HTR-8/SVneo (cell line): ENCODE measurements at places on chromosomes 4 and X.

- DNase-seq = no peak
These were observed 2.7 kb downstream of the HAND2 start for GRCh38 chr4:173527103-173527891.

GRCh38 chrX:82676386-82676785 is 831.7 kb upstream of the POU3F4 start:
- DNase-seq = no peak

DNA sequence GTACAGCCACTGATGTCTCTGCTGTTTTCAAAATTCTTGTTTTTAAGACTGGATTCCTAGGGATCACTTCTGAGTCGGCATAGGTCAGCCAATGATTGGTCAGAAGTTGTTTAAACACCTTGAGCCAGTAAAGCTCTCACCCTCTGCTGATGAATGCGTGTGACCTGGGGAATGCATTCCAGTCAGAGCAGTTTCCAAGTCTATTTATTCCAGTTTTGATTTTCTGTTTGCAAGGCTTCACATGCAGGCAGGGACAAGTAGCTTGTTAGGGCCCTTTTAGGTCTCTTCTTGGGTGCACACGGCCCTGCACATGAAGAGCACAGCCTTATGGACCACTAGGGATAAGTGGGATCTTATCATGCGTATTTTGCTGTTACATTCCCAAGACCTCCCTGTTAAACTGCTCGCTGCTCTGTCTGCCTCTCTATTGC is 47.0 kb downstream of the KLHL15 start:
- no peak for DNase-seq

- no peak for DNase-seq
These were observed 976.5 kb downstream of the RPA4 start for GRCh38 chrX:97860226-97860625.

GRCh38 chr4:152368001-152368400 is 167.9 kb downstream of the FBXW7 start:
- no peak for DNase-seq

GRCh38 chr4:143641361-143641760 is 59.1 kb downstream of the FREM3 start:
- DNase-seq = no peak

GRCh38 chr4:89420507-89420906 is 112.9 kb upstream of the GPRIN3 start:
- DNase-seq = no peak

DNA sequence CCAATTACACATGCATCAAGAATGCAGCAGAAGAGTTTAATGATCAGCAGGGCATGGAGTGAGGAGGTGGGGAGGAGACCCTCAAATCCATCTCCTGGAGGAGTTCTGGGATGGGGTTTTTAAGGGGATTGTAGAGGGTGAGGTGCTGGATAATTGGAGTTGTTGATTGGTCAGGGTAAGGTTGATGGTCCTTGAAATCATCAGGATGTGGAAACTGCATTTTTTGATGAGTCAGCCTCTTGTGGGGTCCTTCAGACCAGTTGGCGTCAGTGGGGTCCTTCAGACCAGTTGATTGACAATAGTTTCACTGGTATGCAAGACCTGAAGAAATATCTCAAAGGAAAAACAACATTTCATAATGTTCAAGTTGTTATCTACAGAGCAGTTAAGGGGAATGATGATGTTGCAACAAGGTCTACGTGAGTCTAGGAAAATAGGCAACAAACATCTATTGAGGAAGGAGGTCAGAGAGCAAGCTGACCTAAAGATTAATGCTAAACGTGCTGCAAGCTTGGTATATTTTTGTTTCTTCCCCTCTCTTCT is 88.3 kb downstream of the NRK start:
- no peak for DNase-seq

GRCh38 chr4:67700116-67700737 is 728 bp downstream of the UBA6 start:
- DNase-seq = no peak
